ENCODE measurements at places on chromosomes 4 and X.

DNA sequence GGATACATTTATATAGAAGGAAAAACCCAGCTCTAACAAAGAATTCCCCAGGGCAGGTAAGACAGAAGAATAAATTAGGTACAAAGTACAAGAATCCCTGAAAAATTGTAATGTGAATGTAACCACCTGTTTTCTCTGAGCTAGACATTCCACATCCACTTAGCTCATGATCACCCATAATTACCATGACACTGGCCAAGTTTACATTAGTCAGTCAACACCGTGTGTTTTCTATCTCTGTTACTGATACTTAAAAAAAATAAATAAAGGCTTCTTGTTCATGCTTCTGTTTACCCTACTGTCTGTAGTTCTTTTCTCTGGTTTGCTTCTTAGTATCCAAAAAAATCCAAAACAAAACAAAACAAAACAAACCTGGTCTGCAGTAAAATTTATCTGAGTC, 66.0 kb downstream of the CBLL2 start:
- no peak for DNase-seq

DNA sequence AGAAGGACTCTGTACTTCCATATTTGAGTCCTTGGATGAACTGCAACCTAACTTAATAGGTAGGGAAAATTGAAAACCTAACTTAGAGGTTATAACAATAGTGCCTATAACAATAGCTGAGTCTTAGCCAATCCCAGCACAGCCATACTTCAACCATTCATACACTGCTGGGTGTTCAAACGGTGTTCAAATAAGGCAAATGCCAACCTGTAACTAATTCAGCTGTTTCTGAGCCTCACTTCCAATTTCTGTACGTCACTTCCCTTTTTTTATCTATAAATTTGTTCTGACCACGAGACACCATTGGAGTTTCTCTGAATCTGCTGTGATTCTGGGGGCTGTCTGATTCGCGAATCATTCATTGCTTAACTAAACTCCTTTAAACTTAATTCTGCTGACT, 9.6 kb upstream of the GRSF1 start:
- DNase-seq, result no peak

- DNase-seq, result no peak
These were observed 68.3 kb upstream of the HGFAC start for GRCh38 chr4:3373468-3373867.

- DNase-seq, result no peak
These were observed 99.3 kb downstream of the AMMECR1 start for GRCh38 chrX:110218591-110218990.
